ENCODE measurements at places on chromosomes 11 and 22.

DNA sequence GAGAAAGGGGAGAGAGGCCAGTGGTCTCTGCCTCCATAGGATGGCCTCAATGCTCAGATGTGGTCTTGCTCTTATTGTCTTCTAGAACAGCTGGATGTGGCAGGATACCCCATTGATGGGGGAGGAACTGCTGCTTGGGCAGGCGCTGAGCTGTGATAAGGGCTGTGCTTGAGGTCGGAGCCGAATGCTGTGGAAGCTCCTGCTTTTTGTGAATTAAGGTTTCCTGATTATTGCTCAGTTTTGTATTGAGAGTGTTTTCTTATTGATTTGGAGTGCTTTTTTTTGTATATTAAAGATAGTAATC, 57.2 kb downstream of the CABIN1 start:
- DNase-seq: no peak

DNA sequence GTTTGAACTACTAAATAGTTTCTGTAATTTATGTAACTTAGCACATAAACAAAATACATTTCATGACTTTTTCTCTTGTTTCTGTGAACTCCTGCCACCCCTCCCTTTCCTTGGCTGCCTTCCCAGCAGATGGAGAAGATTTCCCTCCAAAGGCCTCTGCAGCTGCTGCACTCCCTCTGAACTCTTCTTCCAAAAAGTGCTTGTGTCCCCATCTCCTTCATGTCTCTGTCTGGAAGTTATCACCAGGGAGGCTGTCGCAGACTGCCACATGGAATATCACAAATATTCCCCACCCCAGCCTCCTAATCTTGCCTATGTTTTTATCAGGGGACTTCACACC, 1068.3 kb downstream of the OPCML start:
- peak; percentile 44 for DNase-seq

- no peak for DNase-seq
Observed at GRCh38 chr22:34761111-34761510, 304.8 kb upstream of the ISX start.

GRCh38 chr11:68497761-68498160, 37.2 kb downstream of the PPP6R3 start:
- DNase-seq: no peak

- no peak for DNase-seq
Observed at GRCh38 chr22:38133331-38133730, 22.8 kb upstream of the BAIAP2L2 start.

DNA sequence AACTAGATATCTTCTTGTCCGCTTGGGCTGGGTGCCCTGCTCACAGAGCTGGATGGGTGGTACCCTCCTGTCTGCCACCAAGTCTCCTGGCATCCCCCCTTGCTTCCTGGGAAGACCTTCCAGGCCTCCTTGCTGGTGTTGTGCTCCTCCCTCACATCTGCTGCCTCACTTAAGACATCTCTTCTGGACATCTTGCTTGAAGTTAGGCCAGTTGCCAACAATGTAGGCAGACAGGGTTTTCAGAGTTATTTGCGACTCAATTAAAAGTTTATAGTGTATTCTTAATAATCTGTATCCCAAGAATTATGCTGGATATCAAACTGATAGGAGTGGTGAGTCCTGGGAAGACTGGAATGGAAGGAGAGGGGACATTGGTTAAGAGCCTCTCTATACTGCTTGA, 64.0 kb upstream of the TNRC6B start:
- no peak for DNase-seq

GRCh38 chr11:17328871-17329494, 22.6 kb upstream of the NCR3LG1 start:
- no peak for DNase-seq
